Astrocyte (in vitro differentiated cells and primary cell): ENCODE measurements at places on chromosomes 3 and 15. TPM values are rescaled to one million over a fixed set of nuclear protein-coding genes. Genes with fewer than 3 reads are reported as not detected.

DNA sequence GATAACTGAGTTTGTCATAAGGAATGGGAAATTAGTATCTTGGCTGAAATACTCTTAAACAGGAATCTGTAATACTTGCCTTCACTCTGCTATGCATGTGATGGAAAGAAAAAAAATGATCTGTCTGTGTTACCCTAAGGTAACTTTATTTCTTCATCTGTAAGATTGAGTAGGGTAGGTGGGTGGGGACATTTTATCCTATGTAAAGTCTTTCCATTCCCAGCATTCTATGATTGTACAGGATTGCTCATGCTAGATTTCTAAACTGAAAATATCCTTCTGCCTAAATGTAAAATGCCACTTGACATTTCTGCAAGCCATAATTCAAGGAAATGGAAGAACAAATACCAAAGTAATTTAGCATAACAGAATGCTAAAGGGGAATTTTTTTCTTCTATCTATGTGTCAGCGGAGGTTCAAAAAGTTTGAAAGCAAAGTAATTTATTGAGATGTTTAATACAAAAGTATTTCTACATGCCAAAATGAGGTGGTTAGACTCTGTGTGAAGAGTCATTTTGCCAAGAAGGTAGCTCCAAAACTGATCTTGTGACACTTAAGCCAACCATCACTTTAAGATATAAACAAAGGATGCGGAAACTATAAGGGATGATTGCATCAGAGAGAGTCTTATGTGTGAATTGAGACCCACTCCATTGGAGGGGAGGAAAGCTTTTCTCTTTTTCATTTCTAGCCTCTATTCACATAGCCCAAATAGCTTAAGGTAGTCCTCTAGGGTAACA is 46.6 kb upstream of the SERPINI2 start:
- DNase-seq: no peak

GRCh38 chr15:40061212-40061901 is 22.4 kb upstream of the SRP14 start:
- DNase-seq: no peak

GRCh38 chr15:56749982-56750381 is 16.7 kb upstream of the ZNF280D start:
- no peak for DNase-seq

GRCh38 chr3:9704347-9705322 is 1.0 kb downstream of the CPNE9 start:
- no peak for DNase-seq

SLCO2A1 gene
- 2.1 and 2.2 TPM in 2 replicates for total RNA-seq

LINGO1 gene
- total RNA-seq: 4.5 and 5.7 TPM in 2 replicates
